ENCODE measurements at places on chromosomes 2 and 18.
A peak's percentile ranks its signal among the peaks of the same experiment; 100 is the strongest.

GRCh38 chr2:15826273-15826717, 114.1 kb upstream of the MYCN start:
- no peak for DNase-seq

GRCh38 chr2:97713296-97714083, at the start of gene ZAP70:
Gene ZAP70 (plus strand): TSS chr2:97713576. CDS start chr2:97724037, 10,461 bp downstream.
- peak; percentile 54 for DNase-seq

- DNase-seq, result no peak
These were observed 40.7 kb downstream of the SLC39A10 start for GRCh38 chr2:195697681-195698220.

GRCh38 chr2:209624192-209624938, 147.3 kb upstream of the UNC80 start:
- DNase-seq, result no peak

DNA sequence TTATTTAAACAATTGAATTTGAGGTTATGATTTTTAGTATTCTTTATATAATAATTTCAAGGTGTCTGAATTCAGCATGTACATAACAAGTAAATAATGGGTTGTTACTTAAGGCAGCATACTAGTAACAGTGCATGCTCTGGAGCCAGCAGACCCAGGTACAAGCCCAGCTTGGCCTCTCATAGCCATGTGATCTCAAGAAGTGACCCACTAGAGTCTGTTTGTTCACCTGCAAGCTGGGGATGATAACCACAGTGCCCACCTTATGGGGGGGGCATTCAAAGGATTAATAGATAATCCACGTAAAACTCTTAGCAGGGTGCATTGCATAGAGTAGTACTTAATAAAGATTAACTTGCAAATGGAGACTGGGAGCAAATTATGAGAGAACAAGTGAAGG, 163.6 kb downstream of the TRABD2A start:
- DNase-seq, result no peak

DNA sequence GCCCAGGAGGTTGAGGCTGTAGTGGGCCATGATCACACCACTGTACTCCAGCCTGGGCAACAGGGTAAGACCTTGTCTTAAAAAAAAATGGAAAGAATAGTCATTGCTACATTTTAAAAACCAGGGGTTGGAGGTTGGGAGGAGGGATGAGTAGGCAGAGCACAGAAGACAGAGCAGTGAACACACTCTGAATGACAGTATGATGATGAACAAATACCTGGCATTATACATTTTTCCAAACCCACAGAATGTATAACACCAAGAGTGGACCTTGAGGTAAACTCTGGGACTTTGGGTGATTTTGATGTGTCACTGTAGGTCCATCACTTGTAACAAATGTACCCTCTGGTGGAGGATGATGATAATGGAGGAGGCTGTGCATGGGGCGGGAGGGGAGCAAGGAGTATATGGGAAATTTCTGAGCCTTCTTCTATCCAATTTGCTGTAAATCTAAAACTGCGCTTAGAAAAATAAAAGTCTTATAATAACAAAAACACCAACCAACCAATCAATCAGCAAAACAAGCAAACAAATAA, 111.4 kb upstream of the PGAP1 start:
- DNase-seq, result no peak

DNA sequence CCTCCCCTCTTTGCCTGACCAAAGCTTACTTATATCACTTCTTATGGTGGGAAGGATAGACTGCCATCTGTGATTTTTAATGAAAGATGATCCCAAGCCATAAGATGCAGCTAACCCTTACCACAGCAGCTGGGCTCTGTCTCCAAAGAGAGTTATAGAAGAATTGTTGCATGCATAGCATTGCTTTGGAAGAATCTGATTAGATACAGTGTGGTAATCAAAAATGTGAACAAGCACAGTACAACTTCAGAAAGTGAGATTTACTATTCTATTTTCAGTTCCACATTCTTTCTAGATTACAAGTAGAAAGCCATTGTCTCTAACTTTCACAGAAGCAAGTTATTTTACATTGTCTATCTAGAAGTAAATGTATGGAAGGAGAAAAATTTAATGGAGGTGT, 129.0 kb upstream of the ACVR2A start:
- no peak for DNase-seq

- no peak for DNase-seq
These were observed 26.6 kb downstream of the POLE4 start for GRCh38 chr2:74984947-74985637.

DNA sequence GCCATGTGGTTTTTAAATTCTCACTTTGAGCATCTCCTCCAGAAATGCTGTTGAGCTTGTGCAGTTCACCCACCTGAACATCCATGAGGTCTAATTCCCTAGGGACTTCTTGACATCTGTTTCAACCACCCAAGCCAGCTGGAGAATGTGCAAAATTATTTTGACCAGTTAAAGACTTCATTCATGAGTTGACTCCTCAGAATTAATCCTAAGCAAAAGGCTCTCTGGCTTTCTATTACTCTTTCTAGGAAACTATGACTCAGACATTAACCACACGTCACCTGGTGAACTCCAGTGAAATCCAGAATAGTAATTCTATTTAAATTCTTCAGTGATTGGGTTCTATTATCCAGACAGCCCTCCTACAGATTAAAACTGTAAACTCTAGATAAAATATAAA, 247.5 kb downstream of the NBAS start:
- no peak for DNase-seq

DNA sequence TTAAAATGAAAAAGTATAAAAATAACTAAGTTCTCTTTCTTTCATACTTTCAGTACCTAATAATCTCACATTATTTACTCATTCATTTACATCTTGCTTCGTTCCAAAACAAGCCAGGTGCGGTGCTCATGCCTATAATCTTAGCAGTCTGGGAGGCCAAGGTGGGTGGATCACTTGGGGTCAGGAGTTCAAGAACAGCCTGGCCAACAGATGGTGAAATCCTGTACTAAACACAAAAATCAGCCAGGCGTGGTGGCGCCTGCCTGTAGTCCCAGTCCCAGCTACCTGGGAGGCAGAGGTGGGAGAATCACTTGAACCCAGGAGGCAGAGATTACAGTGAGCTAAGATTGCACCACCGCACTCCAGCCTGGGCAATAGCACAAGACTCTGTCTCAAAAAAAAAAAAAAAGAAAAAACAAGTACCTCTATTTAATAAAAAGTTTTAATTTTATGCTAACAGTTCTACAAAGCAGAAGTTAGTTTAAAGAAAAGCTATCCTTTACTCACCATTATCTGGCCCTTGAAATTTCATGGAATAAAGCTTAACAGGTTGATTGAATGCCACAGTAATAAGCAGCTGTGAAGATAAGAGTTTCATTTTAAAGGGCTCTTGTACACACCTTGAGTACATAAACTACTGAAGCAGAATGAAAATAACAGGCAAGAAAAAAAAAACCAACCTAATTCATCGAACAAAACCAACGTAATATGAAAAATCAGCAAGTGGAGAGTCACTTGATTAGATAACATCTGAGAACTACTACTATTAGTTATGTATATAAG, 22.5 kb downstream of the TXNL1 start:
- DNase-seq, result no peak

- no peak for DNase-seq
These were observed 94.1 kb upstream of the CD302 start for GRCh38 chr2:159891917-159892730.

- DNase-seq, result no peak
These were observed 5.0 kb downstream of the BOK start for GRCh38 chr2:241563571-241563980.

- no peak for DNase-seq
These were observed 38.2 kb upstream of the DPP4 start for GRCh38 chr2:162111958-162112850.

DNA sequence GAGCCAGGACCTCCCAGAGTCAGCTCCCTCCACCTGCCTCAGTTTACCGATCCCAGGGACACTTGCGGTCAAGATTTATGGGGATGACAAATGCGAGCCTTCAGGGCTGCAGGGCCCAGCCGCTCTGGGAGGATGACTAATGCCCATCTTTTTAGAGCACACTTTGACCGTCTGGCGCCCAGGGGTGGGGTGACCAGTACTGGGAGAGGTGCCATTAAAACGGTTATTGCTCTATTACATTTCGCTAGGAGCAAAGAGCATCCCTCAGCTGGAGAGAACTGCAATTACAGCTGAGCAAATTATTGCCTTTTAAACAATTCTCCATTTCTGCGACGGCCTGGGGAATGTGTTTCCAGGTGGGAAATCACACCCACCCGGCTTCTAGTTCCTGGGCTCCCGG, 42.6 kb upstream of the HPCAL1 start:
- no peak for DNase-seq

DNA sequence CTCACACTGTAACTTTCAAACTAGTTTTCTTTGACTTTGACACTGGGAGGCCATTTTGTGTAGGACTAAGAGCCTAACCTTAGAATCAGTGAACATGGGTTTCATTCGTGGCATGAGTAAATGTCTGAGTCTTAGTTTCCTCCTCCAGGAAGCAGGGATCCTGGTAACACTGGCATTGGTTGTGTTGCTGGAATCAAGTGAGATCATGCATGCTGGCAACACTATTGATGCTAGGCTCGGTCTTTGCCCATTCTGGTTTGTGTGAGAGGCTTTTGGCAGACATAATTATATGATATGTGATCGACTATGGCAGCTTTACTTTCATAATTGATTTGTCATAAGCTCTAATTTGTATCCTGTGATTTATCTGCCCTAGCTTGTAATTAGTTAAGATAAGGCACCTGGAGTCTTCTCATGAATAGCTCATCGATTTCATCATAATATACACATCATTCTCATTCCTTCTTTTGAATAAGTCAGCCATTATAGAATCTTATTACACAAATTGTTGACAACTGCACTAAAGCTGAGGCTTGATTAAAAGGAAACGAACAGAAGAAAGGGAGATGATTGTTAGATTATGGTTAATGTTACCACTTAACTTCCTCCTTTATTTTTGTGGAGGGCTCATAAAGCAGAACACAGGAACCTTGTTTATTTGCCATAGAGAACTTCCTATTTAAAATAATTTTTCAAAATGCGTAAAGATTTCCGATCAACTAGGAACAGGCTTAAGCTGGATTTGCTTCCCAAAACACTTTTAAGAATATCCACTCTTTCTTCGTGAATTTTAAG, 12.6 kb downstream of the PPP1R1C start:
- DNase-seq, result no peak

DNA sequence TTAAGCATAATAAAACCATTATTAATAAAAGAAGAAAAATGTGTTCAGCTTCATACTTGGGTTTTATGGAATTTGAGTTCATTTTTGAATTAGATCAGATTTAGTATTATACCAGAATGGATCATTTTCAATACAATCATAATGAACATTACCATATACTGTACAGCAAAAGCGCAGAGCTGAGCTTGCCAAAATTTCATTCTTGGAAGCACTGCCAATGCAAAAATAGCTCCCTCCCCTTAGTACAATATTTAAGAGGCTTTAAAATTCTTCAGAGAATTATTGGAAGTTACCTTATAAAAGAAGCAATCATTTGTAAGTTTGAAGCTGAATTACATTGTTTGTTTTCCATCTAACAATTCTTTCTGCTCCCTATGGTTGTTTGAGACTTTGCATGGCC, 938.1 kb upstream of the SLC39A10 start:
- no peak for DNase-seq

- DNase-seq, result no peak
These were observed 1079.8 kb upstream of the ZEB2 start for GRCh38 chr2:145599756-145600155.

GRCh38 chr2:239285071-239285931, 115.5 kb downstream of the HDAC4 start:
- no peak for DNase-seq

- no peak for DNase-seq
These were observed 7.8 kb downstream of the PTMA start for GRCh38 chr2:231715988-231716616.

DNA sequence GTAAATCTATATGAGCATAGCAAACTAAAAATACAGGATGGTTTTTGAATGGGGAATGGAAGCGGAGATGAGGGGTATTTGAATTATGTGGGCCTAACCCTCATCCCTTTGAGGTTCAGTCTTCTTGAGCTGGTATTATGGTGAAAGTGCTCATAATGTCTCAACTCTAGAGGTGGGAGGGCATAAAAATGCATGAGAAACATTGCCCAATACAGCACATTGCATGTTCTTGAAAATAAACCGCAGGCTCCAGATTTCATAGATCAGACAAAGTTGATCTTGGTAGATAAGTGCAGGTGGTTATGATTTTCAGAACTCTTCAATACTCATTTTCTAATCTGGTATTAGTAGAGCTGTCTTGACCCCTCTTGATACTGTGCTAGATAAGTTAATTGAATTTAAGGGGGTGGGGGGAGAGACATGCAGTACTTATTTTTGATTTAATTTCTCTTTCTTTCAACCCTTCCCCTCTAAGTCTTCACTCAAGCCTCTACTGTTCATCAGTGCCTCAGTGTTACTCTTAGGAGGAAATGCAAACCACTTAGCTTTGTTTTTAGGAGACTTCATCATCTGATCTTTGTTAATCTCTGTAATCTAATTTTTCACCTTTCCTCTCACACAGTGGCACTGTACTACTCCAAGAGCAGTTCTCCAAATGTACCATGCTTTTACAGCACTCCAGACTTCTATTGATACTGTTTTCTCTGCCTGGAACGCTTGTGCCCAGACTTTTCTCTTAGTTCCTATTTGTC, 22.2 kb downstream of the XRCC5 start:
- no peak for DNase-seq

DNA sequence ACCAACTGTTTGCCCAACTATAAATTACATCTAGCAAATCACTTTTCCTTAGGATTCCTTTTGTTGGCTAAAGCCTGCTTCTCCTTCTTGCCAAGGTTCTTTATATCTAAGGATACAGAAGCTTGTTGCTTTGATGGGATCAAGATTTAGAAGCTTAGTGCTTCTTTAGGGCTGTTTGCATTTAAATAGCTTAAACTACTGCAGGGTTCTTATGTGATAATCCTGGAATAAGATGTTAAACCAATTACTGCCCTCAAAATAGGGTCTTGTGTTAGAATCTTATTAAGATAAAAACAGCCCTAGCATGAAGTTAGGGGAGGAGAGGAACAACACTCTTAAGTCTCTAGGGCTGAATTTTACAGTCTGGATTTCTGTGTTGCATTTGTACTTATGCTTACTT, 64.2 kb downstream of the KIF5C start:
- DNase-seq, result no peak

GRCh38 chr2:190469771-190470170, 61.6 kb downstream of the MFSD6 start:
- DNase-seq, result no peak

GRCh38 chr18:46264255-46264654, 160.1 kb downstream of the HAUS1 start:
- no peak for DNase-seq

DNA sequence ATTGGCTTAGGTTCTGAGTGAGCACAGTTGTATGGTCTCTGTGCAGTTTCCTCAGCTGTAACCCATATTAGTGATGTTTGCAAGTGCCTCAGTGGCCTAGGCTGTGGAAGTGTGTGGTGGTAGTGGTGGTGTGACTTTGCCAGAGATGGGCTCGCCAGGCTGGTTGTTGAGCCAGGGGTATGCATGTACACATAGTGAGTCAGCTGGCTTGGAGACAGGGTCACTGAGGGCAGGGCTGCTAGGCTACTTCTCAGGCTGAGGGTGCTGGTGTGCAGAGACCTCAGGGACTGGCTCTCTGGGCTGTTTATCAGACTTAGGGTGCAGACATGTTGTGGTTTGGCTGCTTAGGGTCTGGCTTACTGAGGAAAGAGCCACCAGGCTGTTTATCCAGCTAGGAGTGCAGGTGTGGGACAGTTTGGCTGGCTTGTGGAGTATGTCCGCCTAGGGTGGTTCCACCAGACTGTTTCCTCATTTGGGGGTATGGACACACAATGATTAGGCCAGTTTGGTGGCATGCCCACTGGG, 15.0 kb downstream of the APLF start:
- DNase-seq, result no peak

- no peak for DNase-seq
These were observed 221.4 kb upstream of the TFPI start for GRCh38 chr2:187775651-187776050.

All from stimulated activated CD4-positive, alpha-beta T cell treated with anti-CD3 and anti-CD28 coated beads, Interleukin-12 subunit alpha, Interleukin-12 subunit beta, amount 100 ng/mL, for 24 hours (primary cell).